ENCODE measurements at places on chromosomes 11 and 22. TPM values are rescaled to one million over a fixed set of nuclear protein-coding genes. Genes with fewer than 3 reads are reported as not detected.

CNTN5 gene
- not detected for total RNA-seq

MUC5B gene
- total RNA-seq, result 4.3 TPM

AGBL2 gene
- total RNA-seq, result 1.7 TPM

ZNRD2 gene
- total RNA-seq, result 80.8 TPM

PDGFD gene
- total RNA-seq, result 5.7 TPM

CDKN1C gene
- 2.6 TPM for total RNA-seq

NRXN2 gene
- total RNA-seq, result 0.87 TPM

TMEM132A gene
- total RNA-seq, result 149 TPM
